ENCODE measurements at places on chromosomes 4 and X.

DNA sequence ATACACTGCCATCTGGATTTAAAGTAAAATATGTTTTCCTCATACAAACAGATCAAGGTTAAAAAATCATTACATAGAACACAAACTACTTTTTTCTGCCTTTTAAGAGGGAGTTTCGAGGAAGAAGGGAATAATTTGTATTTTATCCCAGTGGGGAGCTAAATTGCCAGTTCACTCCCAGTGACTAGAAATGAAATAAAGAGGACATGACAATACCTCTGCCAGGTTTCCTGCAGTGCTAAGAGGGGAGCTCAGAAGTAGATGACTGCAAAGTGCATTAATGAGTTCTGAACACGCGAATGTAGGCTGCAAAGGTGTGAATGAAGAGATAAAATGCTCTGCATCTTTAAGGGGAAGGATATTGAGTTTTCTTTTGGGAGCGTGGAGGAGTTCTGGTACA, 69.7 kb downstream of the SRPX start:
- no peak for DNase-seq

GRCh38 chr4:154471526-154472331, 19.9 kb downstream of the DCHS2 start:
- no peak for DNase-seq

DNA sequence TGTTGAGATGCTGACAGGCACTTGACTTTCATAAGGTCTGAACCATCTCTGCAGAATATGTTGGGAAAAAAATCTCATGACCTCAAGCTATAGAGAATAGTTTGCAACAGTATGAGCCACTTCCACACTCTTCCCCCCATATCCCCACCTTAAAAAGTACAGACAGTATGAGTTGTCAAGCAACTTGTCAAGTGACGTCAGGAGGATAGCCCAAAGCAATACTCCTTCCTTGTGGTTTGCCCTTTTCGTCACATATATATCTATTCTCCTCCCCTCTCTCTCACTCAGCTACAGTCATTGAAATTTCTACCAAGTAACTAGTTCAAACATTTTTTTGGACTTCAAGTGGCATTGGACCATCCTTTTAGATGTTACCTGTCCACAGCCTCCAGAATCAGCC, 67.7 kb downstream of the MCF2 start:
- no peak for DNase-seq

- peak; percentile 80 for DNase-seq
Observed at GRCh38 chrX:131812847-131813825, 210.0 kb upstream of the STK26 start.

GRCh38 chr4:788636-789297, 37.2 kb downstream of the CPLX1 start:
- no peak for DNase-seq
